ENCODE measurements at places on chromosomes 7 and 10. TPM values are rescaled to one million over a fixed set of nuclear protein-coding genes. Genes with fewer than 3 reads are reported as not detected.

GRCh38 chr10:93088466-93088865 lies 14.8 kb downstream of the CYP26A1 start:
- no peak for DNase-seq

The TBC1D12 gene
- 5.6 TPM for total RNA-seq

- DNase-seq = no peak
Measured at GRCh38 chr7:133003052-133003910, 78.6 kb downstream of the CHCHD3 start.

GRCh38 chr10:19935176-19935575 lies 118.9 kb downstream of the PLXDC2 start:
- no peak for DNase-seq

GRCh38 chr10:120765226-120765803 lies 85.8 kb upstream of the WDR11 start:
- no peak for DNase-seq

DNA sequence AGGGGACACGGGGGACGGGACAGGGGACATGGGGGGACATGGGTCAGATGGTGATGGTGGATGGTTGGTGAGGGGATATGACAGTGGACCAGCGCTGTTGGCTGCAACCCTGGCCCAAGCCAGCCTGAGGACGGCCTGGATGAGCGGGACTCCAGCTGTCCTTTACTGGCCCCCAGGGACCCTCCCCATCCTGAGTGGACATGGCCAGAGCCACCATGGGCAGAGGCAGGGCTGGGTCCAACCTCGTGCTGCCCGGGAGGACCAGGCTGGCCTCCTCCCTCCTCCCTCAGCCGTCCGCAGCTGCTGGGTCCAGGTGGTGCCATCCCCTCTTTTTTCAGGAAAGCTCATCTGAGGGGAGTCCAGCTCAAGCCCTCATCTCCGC lies 30.4 kb downstream of the GET4 start:
- no peak for DNase-seq

DNA sequence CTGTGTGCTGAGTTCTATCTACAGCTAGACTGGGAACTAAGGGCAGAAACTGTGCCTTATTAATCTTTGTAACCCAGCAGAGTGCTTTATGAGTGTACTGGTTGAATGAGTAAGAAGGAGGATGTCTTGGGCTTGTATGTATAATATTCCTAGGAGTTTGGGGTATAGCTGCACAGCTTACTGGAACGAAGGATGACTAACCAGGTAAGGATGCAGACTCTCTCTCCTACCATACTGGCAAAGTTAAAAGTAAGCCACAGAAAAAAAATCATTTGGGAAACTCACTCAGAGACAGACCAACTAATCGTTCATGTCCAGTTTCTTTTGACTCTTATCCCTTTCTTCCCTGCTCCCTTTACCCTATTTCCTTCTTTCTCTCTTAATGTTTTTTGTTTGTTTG lies 1.4 kb upstream of the DHTKD1 start:
- DNase-seq = no peak

DNA sequence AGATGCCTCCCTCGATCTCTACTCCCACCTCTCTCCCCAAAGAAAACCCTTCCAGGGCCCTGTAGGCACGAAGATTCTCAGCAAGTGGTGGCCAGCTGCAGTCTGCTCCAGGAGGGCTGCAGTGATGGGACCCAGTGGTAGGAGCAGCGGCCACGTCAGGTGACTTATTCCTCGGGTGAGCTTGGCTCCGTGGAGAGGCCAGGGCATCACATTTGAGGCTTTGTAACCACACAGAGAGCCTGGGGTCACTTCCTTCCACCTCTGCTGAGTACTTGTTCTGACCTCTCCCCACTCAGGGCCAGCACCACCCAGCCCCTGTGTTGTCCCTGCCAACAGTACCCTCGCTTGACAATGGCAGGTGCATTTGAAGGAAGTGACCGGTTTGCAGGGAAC lies 17.9 kb upstream of the EN2 start:
- no peak for DNase-seq

- no peak for DNase-seq
Measured at GRCh38 chr10:95478935-95479334, 82.2 kb downstream of the SORBS1 start.

The STEAP2 gene
- 8.0 TPM for total RNA-seq

DNA sequence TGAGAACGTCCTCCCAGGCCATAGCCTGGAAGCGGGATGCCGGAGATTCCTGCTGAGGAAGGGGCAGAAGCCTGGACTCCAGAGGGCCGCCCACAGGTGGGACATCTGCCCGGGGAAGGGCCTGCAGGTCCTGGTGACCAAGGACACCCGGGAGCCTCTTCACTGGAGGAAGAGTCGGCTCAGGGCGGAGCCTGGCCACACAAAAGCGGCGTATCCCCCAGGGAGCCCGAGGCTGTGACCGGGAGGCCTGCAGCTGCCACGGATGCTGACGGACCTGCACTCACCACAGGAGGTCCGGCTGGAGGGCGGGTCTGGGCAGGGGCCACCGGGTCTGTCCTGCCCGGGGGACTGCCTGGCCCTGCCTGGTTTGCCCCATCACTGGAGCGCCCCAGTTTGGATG lies 15.5 kb upstream of the ADGRA1 start:
- DNase-seq = no peak

DNA sequence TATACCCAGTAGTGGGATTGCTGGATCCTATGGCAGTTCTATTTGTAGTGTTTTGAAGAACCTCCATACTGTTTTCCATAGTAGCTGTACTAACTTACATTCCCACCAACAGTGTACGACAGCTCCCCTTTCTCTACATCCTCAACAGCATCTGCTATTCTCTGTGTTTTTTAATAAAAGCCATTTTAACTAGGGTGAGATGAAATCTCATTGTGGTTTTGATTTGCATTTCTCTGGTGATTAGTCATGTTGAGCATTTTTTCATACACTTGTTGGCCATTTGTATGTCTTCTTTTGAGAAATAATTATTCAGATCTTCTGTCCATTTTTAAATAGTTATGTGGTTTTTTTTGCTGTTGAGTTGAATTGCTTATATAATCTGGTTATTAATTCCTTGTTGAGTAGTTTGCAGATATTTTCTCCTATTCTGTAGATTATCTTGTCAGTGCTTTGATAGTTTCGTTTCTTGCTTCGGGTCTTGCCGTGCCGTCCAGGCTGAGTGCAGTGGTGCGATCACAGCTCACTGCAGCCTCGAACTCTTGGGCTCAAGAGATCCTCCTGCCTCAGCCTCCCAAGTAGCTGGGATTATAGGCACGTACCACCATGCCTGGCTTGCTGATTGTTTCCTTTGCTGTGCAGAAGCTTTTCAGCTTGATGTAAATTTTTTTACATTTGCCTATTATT lies 12.0 kb downstream of the MTG1 start:
- DNase-seq = no peak

The TET1 gene
- total RNA-seq = 1.2 TPM

- DNase-seq = no peak
Measured at GRCh38 chr7:81013083-81013817, 94.4 kb upstream of the SEMA3C start.

DNA sequence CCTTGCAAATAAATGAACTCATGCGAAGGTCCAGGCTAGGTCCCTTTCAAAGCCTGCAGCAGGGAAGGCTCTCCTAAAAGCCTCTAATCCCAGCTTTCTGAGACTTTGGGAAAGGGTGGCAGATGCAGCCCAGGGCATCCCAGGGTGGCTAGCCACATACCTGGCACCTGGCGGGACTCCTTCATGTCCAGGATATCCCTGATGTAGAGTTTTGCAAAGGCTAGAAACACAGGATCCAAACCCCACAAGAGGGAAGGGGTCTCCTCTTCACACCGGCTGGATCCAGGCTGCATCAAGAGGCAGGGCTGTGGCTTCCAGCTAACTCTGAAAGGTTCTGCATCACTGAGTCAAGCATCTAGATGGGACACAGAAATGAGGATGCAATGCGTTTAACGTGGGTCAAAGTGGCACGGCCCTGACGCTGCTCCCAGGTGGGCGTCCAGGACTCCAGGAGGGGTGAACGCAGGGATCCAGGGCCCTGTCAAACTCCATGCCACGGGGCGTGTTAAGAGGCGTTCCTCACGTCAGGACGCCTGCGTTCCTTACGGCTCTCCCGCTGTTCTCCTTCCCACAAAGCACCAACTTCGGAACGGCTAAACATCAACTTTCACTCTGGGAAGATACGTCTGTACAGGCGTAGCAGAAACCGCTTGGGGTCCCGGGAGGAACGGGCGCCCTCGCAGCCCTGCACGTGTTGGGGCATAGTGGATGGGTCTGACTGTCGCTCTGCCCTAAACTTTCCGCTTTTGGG lies 507 bp downstream of the STN1 start:
- DNase-seq = no peak

- DNase-seq = no peak
Measured at GRCh38 chr7:44772440-44772839, 23.8 kb downstream of the ZMIZ2 start.

GRCh38 chr7:149621776-149622175 lies 124.2 kb upstream of the ZNF746 start:
- no peak for DNase-seq

The CYP2C8 gene
- total RNA-seq = 638 TPM

DNA sequence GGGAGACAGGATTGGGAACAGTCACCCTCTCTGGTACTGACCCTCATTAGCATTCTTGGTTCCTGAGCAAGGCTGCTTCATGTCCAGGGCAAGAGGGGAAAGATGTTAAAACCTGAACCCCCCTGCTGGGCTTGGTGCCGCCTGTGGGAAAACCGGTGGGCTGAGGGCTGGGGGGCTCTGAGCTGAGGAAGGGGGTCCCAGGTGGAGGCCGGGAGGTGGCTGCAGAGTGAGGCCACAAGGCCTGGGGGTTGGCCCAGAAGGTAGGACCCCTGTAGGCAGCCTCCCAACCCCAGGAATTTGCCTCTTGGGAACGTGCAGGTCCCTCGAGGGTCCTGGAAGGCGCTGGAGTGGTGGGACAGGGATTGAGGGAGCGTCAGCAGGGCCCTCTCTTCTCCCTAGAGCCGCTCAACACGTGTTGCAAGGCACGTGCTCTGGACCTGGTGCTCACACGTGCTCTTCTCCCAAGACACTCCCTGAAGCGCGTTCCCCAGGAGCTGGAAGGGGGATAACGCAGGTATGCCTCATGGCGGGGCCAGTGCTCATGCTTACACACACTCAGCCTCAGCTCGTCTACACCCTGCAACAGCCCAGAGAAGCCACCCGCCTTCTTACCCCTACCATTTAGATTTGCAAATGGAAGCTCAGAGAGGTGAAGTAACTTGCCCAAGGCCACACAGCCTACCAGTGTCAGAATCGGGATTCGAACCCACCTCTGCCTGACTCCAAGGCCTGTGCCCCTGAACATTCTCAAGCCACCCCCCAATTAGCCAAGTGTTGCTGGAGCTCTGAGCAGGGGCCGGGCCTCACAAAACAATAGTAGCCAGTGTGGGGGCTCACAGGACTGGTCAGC lies 64.4 kb downstream of the LHPP start:
- no peak for DNase-seq

The HYAL4 gene
- not detected for total RNA-seq

The RTKN2 gene
- total RNA-seq = 0.93 TPM

- no peak for DNase-seq
Measured at GRCh38 chr10:66862687-66863258, 63.1 kb upstream of the LRRTM3 start.

DNA sequence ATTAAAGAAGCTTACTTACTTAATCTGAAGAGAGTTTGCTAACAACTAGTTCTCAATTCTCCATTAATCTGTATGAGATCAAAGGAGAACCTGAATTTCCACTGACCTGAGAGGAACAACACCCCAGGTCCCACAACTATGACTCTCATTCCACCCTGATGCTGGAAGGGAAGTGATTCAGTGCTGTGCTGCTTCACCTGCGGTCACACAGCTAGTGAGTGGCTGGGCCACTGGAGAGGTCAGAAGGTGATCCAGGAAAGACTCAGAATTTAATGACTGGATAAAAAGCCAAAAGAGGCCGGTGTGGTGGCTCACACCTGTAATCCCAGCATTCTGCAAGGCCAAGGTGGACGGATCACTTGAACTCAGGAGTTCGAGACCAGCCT lies 23.6 kb downstream of the SORBS1 start:
- no peak for DNase-seq

The SUN3 gene
- total RNA-seq = not detected

DNA sequence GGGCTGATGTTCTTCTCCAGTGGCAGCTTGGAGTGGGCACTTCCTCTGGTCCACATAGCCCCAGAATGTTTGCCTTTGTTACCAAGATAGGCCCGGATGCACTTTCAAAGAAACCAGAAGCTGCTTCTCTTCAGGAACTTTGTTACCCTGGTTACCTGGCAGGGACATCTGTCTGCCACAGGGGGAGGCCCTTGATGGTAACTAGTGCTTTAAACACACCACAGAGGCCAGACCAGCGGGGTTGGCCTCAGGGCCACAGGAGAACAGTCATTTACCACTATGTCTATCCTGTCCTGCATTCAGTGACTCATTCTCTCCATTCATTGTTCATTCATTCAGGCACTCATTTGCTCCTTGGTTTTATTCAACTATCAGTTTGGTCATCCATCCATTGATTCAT lies 11.9 kb upstream of the PLEKHA1 start:
- no peak for DNase-seq

- DNase-seq = no peak
Measured at GRCh38 chr7:46162609-46163008, 241.5 kb upstream of the IGFBP3 start.

DNA sequence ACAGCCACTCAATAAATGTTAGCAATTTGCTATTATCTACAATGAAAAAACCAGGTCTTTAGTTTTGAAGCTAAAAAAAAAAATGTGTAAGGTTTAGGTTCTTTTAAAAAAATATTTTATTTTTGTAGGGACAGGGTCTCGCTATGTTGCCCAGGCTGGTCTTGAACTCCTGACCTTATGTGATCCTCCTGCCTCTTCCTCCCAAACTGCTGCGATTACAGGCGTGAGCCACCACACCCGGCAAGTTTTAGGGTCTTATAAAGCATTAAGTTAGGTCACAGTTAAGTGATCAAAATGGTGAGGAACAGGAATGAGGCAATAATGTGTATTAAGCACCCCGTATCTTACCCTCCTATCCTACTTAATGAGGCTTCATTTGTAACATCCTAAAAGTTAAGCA lies 774 bp downstream of the SEM1 start:
- no peak for DNase-seq

DNA sequence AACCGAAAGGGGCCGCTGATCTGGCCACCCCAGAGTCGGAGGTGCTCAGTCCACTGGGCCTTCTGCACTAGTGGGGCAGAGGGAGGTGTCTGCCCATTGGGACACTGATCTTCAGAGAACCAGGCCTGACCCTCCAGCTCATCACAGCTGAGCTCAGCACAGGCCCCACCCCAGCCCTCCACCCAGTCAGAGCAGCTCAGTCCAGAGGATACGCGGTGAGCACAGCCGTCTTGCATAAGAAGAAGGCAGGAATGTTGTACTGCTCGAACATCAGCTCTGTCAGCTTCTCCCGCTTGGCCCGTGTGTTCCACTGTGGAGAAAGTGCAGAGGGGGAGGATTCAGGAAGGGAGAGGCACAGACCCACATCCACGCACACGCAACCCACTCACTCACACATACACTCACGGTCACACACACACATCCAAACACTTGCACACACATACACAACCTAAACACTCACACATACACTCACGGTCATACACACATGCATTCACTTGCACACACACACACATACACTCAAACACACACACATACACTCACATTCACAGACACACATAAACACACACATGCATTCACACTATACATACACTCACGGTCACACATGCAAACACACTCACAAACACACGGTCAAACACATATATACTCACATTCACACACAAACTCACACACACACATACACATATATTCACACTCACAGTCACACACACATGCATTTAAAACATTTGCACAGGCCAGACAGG lies 6.3 kb downstream of the ACTL6B start:
- no peak for DNase-seq

GRCh38 chr10:21327289-21327993 lies 198.0 kb downstream of the SKIDA1 start:
- no peak for DNase-seq

Data from liver (tissue), 10 donors.